Stimulated activated CD4-positive, alpha-beta T cell treated with anti-CD3 and anti-CD28 coated beads, Interleukin-15, amount 100 ng/mL, for 24 hours (primary cell): ENCODE measurements at places on chromosomes 6 and 20.

- DNase-seq: no peak
These were observed 31.5 kb downstream of the RAB44 start for GRCh38 chr6:36729161-36729524.

DNA sequence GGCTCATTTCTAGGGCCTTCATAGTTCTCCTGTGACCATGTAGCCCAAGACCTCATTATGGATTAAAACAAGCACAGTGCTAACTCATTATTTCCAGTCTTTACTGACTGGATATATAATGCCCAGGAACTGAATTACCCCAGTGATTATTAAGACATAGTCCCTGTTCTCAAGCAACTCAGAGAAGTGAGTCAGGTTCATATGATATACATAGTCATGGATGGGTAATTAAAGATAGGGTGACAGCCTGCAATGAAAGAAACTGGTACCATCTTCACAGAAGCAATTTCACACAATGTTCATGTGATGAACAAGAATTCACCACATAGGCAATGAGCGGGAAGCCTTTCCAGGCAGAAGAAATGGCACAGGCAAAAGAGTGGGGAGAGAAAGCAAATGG is 3.5 kb downstream of the TRIM27 start:
- no peak for DNase-seq

- no peak for DNase-seq
These were observed 2.4 kb downstream of the RHAG start for GRCh38 chr6:49634092-49634835.

DNA sequence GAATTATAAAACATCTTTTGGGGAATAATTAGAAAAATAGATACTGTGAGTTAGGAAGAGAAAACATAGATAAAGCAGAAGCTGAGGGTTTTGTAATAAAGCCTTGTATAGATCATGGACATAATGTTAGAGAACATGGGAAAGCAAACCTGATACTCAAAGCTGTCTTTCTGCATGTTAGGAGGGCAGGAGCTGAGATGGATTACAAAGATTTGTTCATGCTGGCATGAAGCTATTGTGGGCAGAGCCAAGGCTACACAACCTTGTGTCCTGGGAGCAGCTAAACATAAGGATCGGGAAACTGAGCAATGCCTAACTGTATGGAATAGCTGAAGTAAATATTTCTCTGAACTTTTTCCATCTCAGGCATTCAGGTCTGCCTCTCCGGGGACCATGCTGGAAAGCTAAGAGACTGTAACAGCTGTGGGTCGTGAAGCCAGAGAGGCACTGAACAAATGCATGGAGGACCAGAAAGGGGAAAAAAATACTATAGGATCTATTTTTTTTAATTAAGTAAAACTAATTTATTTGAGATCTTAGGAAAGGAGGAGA is 28.2 kb upstream of the CNKSR3 start:
- no peak for DNase-seq

DNA sequence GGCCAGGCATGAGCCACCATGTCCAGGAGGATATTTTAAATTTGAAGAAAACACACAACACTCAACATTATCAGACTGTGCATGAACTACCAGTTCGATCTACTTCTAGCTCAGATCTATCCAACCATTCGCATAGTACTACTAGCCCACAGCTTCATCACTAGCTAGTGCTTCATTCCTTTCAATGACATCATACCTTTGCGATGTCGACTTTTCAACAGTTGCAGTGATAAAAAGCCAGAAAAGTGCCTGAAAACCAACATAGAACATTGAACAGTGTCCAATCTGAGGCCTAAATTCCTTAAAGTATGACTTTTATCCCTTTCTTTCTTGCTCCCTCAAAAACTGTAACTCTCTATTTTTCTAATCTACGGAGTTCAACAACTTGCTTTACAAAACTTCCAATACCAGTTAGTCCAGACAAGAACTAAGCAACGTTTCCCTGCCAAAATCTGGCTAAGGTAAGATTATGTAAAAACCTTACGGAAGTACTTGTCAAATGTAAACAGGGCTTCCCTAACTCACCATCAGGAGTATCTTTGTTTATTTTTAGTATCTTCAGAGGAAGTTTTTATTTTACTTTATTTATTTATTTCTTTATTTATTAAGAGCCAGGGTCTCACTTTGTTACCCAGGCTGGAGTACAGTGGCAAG is 434.0 kb upstream of the JARID2 start:
- no peak for DNase-seq

- no peak for DNase-seq
These were observed 5.7 kb downstream of the ELOVL5 start for GRCh38 chr6:53343092-53343491.

DNA sequence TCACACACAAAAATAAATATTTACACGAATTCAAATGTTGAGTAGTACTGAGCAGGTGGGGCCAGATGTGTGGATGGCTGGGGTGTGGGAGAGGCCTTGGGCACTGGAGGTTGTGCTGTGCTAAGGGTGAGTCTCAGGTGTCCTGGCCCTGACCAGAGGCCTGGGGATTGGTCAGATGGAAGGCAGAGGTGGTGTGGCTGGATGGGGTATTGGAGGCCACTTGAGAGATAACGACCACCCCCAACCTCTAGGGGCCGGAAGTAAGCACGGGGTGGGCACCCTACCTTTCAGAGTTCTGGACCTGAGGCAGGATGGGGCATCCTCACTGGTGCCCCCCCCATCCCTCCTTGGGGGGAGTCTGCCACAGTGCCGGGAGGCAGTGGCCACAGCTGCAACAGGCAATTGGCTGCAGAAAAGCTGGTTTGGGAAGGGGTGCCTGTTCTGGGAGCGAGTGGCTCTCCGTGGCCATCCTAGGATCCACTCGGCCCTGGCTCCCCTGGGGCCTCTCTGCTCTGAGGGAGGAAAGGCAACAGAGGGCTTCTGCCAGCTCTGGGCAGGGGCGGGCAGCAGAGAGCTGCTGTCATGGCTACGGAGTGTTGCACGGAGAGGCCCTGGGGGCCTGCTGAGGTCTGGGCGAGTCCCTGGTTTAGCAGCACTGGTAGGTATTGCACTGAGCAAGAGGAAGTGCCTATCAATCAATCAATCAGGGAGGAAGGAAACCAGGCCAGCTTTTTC is 87.6 kb downstream of the ASXL1 start:
- no peak for DNase-seq

GRCh38 chr6:82995066-82995465 is 70.6 kb downstream of the UBE3D start:
- no peak for DNase-seq

DNA sequence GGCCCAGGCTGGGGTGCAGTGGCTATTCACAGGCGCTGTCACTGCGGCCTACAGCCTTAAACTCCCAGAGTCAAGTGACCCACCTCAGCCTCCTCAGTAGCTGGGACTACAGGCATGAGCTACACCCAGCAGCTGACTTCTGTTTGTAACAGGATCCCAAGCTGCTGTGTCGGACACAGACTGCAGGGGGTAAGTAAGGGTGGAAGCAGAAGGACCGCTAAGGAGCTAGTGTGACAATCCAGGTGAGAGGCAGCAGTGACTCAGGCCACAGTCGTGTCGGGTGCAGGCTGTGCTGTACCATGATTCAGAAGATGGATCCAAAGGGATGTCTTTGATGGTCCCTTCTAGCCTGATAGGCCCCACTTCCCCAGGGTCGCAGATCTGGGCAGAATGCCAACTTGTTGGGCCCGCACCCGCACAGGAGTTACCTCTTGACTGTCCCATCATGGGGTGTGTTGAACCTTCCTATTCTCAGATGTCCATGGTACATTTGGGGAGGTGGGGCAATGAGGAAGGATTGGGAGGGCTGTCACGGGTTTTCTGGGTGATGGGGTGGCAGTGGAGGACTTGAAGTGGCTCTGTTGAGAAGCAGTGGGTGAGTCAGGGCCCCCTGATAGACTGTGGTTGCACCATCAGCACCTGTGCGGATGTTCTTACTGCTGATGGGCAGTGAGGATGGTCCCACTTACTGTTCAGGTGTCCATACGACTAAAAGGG is 25.3 kb downstream of the AAR2 start:
- DNase-seq: no peak

- peak; percentile 21 for DNase-seq
These were observed 150.8 kb downstream of the OR2B2 start for GRCh38 chr6:27761391-27761790.

- no peak for DNase-seq
These were observed 7.3 kb downstream of the TFAP2D start for GRCh38 chr6:50720623-50721022.

- no peak for DNase-seq
These were observed 137.0 kb downstream of the MTHFD1L start for GRCh38 chr6:151002491-151002935.

GRCh38 chr6:32046450-32047083 is 8.4 kb downstream of the CYP21A2 start:
- DNase-seq: no peak

- peak; percentile 38 for DNase-seq
These were observed 44.8 kb downstream of the PTPN1 start for GRCh38 chr20:50554694-50555579.

GRCh38 chr6:106764353-106764980 is 135.1 kb downstream of the QRSL1 start:
- DNase-seq: no peak

GRCh38 chr6:47196113-47196512 is 113.6 kb downstream of the TNFRSF21 start:
- DNase-seq: no peak

- no peak for DNase-seq
These were observed 9.8 kb downstream of the XRN2 start for GRCh38 chr20:21312813-21313474.
